Stimulated activated CD8-positive, alpha-beta memory T cell treated with anti-CD3 and anti-CD28 coated beads, Interleukin-4, amount 100 ng/mL, for 48 hours (primary cell): ENCODE measurements at places on chromosomes 12 and 14.
A peak's percentile ranks its signal among the peaks of the same experiment; 100 is the strongest.

GRCh38 chr12:115421796-115422709 lies 738.1 kb upstream of the TBX3 start:
- DNase-seq, result no peak

GRCh38 chr12:118120579-118121363 lies 15.2 kb upstream of the PEBP1 start:
- peak; percentile 81 for DNase-seq

- peak; percentile 71 for DNase-seq
Measured at GRCh38 chr12:8914716-8915526, 612 bp downstream of the PHC1 start.

GRCh38 chr12:95548056-95548538 lies 3.2 kb downstream of the USP44 start:
- peak; percentile 49 for DNase-seq

DNA sequence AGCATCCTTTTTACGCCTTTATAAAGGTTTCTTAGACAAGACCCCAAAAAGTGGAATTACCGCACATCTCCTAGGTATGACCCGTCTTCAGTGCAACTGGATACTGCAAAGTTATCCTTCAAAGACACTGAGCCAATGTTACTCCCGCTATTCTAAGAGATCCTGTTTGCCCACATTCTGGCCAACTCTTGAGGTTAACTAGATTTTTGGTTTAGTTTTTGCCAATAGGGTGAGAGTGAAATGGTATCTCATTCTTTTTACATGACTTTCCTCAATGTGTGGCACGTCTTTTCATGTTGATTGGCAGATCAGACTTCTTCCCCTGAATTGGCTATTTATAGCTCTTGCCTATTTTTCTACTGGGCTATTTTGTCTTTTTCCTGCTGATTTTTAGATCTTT lies 347.2 kb downstream of the MED13L start:
- no peak for DNase-seq
